ENCODE measurements at places on chromosomes 6 and 20.

DNA sequence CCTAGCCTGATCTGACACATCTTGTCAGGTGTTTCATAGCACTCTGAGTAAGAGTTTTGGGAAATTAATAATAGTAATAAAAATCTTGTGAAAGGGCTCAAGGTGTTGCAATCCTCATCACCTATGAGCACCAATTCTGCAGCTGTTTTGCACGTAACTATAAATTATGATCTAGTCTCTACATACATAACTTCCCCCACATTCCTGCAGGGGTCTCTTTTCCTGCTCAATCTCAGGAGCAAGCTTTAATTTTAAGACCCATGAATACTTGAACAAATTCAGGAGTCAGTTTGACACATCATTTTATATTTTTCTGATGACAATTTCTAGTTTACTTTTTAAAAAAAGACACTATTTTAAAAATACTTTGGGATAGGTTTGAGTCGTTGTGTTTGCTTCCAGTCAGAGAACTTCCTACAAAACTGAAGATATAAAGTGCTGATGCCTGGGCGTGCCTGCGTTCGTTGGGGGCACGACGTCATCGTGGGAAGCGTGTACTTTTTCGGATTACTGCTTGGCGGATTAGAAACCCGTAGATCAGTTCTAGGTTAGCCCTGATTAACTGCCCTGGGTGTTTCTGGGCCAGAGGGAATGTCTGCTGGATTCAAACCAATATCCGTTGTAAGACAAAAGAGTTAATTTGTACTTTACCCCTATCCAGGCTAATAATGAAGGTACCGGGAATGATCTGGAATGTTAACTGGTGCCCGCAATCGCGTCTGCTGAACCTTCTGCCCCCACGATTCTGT, 1.0 kb upstream of the E2F3 start:
- peak; percentile 17 for DNase-seq

- DNase-seq: no peak
Measured at GRCh38 chr6:159533568-159533967, 159.5 kb downstream of the SOD2 start.

GRCh38 chr6:20943040-20943627, 408.9 kb downstream of the CDKAL1 start:
- no peak for DNase-seq

DNA sequence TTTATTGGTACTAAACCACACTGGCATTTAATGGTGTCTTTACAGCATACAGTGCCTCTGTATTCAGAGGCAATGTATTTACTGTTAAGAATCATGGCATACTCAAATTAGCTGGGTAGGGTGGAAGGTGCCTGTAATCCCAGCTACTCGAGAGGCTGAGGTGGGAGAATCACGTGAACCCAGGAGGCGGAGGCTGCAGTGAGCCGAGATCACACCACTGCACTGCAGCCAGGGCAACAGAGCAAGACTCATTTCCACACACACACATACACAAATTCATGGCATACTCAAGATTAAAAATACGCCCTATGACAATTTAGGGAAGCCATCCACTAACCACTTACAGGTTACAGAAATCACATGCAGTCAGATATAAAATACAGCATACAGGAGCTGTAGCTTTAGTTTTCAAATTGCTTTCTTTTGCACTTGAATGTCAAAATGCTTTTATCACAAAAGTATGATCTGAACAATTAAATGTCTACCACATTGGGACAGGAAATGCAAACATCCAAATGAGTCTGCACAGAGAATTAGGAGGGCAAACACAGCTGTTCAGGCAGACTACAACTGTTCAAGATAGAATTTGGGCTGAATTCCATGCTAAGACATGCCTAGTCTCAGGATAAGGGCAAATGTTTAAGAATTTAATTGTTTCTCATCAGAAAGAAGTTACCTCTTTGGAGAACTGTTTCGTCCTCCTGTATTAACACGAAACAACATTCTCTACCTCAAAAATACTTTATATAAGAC, 36.4 kb downstream of the CSNK2A1 start:
- DNase-seq: no peak

DNA sequence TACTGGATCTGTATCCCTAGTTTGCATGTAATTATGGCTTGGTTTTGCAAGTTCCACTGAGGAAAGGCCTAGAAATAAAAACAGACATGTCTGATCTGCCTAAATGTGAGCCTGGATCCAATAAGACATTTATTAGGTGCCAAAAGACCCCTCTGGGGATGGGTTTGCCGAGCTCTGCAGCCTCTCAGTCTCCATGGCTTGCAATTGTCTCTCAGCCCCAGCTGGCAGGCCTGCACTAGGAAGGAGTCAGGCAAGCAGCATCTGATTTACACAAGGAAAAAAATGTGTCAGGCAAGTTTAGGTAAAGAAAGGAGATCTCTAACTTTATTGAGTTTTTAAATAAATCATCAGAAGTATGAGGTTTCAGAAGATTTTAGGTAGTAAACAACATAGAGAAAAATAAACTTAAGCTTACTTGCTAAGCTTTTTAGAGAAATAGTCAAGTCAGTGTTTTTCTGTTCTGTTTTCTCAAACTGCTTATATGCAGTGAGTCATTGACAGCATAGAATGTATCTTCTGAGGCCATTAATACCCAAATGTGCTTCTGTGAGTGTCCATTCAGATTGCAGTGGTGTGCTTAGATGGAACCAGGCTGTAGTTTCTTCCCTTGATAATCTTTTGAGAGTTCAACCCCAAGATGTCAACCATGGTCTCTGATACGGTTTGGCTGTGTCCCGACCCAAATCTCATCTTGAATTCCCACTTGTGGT, 121.0 kb downstream of the FHL5 start:
- no peak for DNase-seq

- DNase-seq: no peak
Measured at GRCh38 chr20:59561614-59562277, 42.6 kb upstream of the PHACTR3 start.

GRCh38 chr6:84061613-84062398, 28.2 kb downstream of the MRAP2 start:
- no peak for DNase-seq

DNA sequence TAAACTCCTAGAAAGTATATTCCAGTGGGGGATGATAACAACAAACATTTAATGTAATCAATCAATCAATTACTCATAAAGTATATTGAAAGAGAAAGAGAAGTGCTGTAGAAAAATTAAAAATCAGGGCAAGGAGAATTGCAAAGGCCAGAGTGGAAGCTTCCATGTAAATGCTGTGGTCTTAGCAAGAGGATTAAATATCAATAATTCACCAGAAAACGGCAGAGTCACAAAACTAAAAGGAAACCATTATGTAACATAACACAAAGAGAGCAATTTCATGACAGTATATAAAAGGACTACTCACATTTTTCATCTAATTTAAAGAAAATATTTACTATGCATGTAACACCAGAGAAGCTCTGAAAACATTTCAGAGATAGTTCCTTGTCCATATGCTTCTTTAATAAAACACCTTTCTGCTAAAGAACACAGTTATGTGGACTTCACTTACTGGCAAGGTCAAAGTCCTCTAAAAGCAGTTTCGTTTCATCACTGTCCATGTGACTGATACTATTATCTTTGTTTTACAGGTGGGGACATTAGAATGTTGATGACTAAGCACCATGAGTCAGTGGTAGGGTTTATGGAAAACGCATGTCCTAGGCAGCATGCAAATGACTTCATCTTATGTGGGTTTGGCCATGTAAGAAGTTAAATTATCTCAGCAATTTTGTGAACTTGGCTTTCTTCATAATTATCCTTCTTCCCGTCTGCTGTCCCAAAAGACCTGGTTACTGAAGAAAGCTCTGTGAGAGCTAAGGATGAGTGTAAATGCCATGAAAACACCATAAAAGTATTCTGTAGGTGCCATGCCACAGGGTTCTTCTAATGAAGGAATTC, 185.8 kb upstream of the TENT5A start:
- no peak for DNase-seq

DNA sequence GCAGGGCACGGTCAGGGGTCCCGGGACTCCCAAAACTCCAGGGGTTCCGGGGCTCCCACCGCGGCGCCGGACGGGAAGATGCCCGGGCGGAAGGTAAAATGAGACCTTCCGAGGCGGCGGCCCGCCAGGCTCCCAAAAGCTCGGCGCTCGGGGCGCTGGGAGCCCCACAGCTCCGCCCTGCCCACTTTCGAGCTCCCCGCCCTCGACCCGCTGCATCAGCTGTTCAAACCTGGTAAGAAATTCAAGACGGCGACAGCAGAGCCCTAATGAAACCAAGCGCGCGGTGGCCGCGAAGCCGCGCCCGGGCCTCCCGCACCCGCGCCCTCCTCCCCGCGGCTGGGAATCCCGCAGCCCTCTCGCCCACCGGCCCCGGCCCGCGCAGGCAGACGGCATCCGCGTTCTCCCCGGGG, 369 bp downstream of the SLC4A11 start:
- no peak for DNase-seq

- no peak for DNase-seq
Measured at GRCh38 chr20:48571949-48572847, 255.6 kb downstream of the PREX1 start.

GRCh38 chr20:32157611-32158010, 48.1 kb downstream of the TM9SF4 start:
- no peak for DNase-seq

GRCh38 chr20:15867899-15868298, 705.3 kb downstream of the KIF16B start:
- no peak for DNase-seq

GRCh38 chr20:1364106-1364505, 28.7 kb downstream of the FKBP1A start:
- no peak for DNase-seq

DNA sequence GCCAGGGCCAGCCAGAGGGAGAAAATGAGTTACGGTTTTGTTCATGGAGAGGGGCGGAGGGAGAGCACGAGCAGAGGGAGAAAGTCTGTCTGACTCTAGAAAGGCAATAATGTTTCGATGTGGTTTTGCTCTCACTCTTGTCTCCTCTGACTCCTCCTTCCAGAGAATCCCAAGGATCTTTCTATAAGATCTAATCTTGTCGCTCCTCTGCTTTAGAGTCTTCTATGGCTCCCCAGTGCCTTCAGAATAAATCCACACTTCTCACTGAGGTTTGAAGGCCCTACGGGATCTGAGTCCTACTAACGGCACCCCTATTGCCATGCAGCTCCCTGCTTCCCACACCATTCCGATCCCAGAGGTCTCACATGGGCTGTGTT, 66.8 kb downstream of the KCNB1 start:
- no peak for DNase-seq

DNA sequence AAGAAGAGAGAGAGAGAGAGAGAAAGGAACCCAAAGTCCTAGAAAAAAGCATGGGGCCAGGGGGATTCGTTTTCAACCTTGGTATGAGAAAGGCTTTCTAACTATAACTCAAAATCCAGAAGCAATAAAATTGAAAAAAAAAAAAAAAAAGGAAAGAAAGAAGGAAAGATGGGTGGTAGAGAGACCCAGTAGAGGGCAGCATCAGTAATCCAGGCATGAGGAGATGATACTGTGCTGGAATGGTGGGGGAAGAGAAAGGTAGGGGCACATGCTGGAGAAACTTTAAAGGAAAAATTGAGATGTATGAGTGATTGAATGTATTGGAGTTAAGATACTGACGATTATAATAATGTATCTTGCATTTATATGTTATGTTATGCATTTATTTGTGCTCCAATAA, 1040.7 kb upstream of the FLRT3 start:
- no peak for DNase-seq

- DNase-seq: no peak
Measured at GRCh38 chr20:38855356-38855755, 49.9 kb downstream of the PPP1R16B start.

DNA sequence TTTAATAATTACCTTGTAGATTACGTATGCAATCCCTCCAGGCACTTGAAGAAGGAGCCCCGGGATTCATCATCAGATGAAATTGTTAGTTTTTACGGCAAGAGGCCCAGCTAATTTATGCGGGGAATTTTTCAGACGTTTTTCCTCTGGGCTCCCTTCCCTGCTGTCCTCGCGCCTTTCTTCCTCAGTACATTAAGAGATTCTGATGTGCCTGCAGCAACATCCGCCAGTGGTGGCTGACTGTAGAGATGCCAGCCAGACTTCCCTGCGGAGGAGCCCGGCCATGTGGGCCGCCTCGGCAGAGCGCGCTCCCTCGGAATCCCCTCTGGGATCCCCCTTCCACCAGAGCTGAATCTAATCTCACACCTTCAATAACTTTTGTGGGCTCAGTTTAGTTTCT, 46.4 kb upstream of the POU3F2 start:
- no peak for DNase-seq

GRCh38 chr20:41696428-41696827, 78.3 kb upstream of the CHD6 start:
- DNase-seq: no peak

GRCh38 chr6:7433121-7433617, 43.6 kb downstream of the RIOK1 start:
- no peak for DNase-seq

GRCh38 chr6:151716526-151716932, 91.0 kb upstream of the ESR1 start:
- no peak for DNase-seq

DNA sequence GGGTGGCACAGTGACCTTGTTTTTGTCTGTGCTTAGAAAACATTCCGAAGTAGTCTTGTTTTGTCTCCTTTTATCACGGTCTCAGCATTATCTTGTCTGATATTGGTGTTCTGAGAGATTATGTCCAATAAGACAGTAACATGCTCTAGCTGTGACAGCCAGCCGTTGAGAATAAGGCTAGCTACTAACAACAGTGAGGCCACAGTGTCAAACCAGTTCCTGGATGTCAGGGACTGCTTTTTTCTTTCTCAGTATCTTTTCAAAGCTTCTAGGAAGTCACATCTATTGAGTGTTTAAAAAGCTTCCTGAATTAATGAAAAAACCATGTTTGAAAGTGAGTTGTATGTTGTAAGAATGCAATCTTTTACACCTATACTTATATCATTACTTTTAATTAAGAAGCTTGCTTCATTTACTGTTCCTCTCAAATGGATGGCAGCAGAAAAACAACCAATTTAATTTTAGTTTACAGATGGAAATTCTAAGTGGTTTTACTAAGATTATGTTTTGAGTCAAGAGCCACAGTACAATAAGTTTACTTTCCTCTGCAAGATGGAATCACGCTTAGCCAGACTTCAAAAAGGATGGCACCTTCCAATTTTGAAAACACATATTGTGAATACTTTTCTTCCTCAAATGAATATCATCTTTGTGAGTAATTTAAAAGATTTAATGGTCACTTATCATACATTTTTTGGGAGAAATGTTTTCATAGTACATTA, 53.1 kb downstream of the MAP3K7 start:
- DNase-seq: no peak

GRCh38 chr6:140012150-140012549, 637.7 kb upstream of the CITED2 start:
- DNase-seq: no peak

- DNase-seq: peak; percentile 68
Measured at GRCh38 chr6:149082320-149082719, 235.2 kb upstream of the TAB2 start.

All from stimulated activated CD4-positive, alpha-beta T cell treated with anti-CD3 and anti-CD28 coated beads, Interleukin-1b, Interleukin-23, amount 100 ng/mL, for 1 hour (primary cell).